LoVo (cell line): ENCODE measurements at places on chromosomes 3 and 15.

GRCh38 chr15:65329288-65329983 is 25.0 kb downstream of the RNU5B-1 start:
- DNase-seq = no peak

GRCh38 chr15:57227166-57227565 is 149.1 kb upstream of the CGNL1 start:
- DNase-seq = no peak

DNA sequence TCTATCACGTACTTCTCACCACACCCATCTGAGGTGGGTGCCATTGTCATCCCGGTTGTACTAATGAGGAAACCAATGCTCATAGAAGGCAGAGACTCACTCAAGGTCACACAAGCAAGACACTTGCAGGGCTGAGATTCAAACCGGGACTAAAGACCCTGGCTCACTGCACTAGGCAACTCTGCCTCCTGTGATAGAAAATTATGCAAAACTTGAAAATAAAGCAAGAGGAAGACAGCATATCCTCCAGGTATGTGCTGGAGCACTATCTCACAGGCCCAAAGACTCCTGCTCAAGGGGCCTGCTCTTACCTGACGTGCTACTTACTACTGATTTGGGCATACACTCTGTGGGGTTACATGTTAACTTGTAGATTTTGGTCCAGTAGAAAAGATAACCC is 25.6 kb downstream of the ANXA2 start:
- DNase-seq = peak; percentile 28

DNA sequence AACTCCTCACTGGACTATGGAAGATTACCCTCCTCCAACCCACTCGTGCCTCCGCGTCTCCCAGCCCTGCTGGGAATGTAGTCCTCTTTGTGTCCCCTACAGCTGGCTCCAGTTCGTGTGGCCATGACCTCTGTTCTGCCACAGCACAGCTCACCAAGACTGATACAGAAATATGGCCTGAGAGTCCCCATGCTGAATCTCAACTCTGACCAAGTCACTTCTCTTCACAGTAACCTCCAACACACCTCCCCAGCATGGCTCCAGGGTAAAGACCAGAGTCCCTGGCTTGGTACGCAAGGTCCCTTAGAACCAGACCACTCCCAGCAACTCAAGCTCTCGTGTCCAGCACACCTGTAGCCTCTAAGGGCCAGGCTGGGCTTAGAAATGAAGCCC is 2.3 kb upstream of the COL7A1 start:
- no peak for DNase-seq
